OCI-LY7 (cell line): ENCODE measurements at places on chromosomes 6 and 20.
A peak's percentile ranks its signal among the peaks of the same experiment; 100 is the strongest.

GRCh38 chr6:88031550-88031949 is 16.1 kb upstream of the SPACA1 start:
- peak; percentile 44 for DNase-seq

DNA sequence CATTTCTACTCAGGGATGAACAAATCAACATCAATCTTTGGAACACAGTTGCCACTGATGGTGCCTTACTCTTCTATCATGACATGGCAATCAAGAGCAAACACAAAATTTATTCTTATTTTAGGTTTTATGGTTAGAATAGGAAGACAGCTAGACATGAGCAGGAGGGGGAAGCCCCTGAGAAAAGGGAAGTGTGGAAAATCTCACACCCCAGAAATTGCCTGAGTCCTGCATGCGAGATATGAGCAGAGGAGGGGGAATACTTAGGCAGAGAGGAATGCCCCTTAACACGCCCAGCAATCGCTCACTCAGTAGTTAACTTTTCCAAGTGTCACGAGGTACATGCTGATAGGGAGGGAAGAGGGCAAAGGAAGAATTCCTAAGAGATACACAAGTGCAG is 79.3 kb downstream of the PLG start:
- no peak for DNase-seq

GRCh38 chr6:109117346-109118035 is 22.2 kb downstream of the CEP57L1 start:
- peak; percentile 76 for DNase-seq

GRCh38 chr6:2247664-2248063 is 2.3 kb upstream of the GMDS start:
- no peak for DNase-seq

DNA sequence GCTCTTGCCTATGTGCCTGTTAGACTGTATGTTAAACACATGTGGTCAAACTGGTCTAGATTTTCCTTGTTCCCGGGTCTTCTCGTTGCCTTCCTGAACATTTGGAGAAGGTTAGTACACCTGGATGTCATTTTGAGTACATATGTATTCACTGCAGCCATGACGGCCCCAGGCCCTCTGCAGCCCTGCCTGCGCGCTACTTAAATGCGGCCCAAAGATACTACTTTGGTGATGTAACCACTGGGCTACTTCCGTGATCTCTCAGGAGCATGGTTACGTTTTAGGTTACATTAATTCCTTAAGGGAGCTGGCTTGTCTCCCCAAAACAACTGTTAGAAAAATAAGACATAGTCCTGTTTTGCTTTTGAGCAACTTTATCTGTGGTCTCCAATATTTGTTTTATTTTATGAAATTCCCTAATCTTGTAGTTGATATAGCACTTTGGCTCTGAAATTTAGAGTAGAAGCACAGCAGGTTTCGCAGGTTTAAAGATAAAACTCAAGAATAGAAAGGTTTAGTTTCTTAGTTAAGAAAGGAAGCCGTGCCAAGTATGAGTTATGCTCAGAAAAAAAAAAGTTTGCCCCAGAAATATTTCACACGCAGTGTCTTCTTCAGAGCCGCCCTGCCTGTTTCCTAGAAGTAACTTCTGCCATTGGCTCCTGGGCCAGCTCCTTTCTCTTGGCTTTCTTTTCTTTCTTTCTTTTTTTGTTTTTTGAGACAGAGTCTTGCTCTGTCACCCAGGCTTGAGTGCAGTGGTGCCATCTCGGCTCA is 38.1 kb downstream of the TIAM2 start:
- DNase-seq: no peak
